ENCODE measurements at places on chromosomes 5 and 9. TPM values are rescaled to one million over a fixed set of nuclear protein-coding genes. Genes with fewer than 3 reads are reported as not detected.

- DNase-seq, result no peak
Observed at GRCh38 chr9:70409280-70409679, 5.2 kb downstream of the KLF9 start.

The PCDHA1 gene
- not detected for total RNA-seq

DNA sequence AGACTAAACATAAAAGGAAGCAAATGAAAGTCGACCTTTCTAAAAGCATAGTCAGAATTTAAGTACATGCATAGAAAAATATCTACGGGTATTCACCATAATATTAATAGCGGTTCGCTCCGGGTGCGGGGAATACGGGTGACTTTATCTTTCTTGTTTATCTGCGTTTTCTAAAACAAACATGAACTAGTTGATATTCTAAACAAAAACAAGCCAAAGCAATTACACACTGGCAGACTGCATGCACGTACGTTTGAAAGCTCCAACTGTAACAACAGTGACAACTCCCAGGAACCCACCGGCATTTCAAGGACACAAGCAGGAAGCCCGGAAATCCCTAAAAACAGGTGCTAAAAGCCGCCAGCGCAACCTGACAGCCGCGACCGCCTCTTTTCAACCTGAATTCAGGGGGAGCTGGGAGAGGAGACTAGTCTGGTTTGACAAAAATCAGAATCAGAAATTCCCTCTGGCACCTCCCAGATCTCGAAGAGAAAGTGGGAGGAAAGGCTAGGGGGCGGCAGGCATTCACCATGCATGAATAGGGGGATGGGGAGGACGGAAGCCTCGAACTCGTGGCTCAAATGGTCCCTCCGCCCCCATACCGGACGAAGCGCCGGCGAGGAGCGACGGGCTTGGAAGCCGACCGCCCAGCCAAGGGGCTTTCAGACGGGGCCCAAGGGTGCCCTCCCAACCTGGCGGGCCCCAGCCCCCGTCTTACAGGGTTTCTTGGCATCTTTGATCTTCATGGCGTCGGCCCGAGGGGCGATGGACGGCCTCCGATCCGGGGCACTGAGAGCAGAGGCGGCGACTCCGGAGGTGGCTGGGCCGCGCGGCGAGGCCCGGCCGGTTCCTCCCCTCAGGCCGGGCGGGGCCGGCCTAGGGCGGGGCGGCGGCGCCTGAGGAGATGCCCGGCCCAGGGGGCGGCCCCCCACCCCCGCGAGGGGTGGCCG lies at the start of gene PANK3:
TSS of gene PANK3 (minus strand) at position 831 of the 950 bp plus-strand sequence. CDS start at position 746, 85 bp downstream.
- DNase-seq, result no peak

- DNase-seq, result no peak
Observed at GRCh38 chr9:37373621-37374020, 48.9 kb upstream of the GRHPR start.

DNA sequence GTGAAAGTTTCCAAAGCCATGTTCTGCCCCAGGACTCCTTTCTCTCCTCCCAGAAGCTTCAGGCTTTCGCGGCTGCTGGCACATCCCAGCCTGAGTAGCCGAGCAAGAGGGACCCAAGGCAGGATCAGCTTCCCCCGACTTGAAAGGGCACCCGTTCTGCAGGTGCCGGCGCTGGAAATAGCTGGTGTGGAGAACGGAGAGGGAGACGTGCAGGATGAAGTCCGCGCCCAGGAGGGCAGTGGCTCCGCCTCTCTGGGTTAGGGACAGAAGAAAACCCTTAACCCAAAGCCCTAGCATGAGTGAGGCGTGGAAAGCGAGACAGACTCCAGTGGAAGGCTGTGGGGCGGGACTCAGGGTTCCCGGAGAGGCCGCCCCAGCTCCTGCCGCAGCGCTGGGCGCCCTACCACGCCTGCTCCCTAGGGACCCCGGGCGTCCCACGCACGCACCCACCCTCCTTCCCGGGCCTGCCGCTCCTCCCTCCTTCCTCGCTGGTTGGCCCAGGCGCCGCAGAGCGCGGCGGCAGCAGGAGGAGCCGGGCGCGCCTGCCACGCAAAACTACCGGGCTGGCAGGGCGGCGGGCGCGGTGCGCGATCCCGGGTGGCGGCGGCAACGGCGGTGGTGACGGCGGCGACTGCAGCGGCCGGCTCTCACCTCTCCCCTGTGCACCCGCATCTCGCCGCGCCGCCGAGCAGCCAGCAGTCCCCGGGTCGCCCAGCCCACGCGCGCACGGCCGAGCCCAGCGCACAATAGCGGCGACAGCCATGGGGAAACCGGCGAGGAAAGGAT lies at the start of gene SLC1A1:
TSS of gene SLC1A1 (plus strand) at position 550 of the 786 bp plus-strand sequence. CDS start at position 762, 212 bp downstream.
- DNase-seq, result peak; percentile 70

DNA sequence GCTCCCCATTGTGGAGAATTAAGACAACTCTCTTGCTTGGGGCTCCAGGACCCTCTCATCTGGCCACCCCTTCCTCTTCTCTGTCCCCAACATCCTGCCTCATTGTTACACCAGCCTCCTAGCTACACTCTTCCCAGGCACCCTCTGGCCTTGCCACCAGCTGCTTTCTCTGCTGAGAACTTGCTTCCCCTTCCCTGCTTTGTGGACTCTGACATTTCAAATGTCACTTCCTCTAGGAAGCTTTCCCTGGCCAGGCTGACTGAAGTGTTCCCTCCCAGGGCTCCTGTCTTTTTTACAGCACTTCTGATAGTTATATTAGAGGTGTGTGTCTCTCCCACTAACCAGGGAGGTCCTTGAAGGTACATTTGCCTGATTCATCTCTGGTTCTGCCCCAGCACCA lies 194.0 kb upstream of the KLF4 start:
- no peak for DNase-seq

DNA sequence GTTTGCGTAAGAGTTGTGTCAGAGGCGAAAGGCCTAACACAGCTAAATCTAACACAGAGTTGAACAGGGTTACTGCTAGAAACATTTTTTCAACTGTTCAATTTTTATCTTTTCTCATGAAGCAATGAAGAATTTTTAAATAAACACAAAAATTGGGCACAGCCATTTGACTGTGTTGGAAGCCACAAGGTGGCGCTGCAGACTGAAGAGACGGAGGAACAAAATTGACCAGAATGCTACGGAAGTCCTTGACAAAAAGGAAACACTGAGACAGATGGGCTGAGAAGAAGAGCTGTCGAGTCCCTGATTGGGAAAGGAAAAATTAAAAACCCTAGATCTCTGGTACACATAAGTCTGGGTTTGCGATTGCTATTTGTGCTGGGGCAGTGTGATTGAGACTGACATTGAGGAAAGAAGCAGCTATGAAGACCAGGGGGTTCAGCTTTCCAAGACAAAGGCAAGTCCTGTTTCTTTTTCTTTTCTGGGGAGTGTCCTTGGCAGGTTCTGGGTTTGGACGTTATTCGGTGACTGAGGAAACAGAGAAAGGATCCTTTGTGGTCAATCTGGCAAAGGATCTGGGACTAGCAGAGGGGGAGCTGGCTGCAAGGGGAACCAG lies at the start of gene PCDHB9:
TSS of gene PCDHB9 (plus strand) at position 265 of the 616 bp plus-strand sequence. CDS start at position 423, 158 bp downstream.
- no peak for DNase-seq

DNA sequence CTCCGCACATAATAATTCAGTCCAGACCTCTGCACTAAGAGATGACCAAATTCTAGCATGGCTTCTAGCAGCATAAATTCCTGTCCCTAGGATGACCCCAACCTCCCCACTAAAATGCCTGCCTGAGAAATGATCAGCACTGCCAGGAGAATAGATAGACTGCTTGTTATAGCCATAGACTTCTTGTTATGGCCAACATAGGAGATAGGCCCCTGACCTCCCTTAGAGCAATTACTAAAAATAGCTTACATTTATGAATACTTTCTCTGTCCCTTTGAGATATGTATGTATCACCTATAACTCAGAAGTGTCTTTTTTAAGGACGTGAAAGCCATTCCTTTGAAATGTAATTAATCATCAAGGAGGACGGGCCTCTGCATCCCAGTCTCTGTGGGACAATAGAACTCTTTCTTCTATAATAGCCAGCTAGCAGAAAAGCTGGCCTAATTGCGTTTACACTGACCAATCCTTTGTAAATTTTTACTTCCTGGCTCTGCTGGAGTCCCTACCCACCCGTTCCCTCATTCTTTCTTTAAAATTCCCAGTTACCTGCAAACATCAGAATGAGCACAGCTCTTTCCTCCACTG lies 1002.7 kb downstream of the CDH18 start:
- DNase-seq, result no peak

DNA sequence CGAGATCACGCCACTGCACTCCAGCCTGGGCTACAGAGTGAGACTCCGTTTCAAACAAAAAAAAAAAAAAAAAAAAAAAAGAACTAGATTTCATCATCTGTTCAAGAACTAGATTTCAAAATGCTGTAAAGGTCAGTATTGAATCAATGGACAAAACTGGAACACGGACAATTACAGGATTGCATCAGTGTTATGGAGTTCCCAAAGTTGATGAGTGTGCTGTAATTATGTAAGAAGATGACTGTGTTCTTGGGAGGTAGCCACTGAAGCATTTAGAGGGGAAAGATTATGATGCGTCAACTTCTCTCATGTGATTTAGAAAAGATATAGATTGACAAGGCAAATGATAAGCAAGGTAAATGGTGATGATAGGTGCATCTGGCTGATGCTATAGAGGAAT lies 6.5 kb downstream of the FAM240B start:
- DNase-seq, result no peak

- DNase-seq, result no peak
Observed at GRCh38 chr9:28056466-28056865, 483.2 kb upstream of the C9orf72 start.

- DNase-seq, result no peak
Observed at GRCh38 chr5:58965677-58966414, 383.0 kb downstream of the RAB3C start.

DNA sequence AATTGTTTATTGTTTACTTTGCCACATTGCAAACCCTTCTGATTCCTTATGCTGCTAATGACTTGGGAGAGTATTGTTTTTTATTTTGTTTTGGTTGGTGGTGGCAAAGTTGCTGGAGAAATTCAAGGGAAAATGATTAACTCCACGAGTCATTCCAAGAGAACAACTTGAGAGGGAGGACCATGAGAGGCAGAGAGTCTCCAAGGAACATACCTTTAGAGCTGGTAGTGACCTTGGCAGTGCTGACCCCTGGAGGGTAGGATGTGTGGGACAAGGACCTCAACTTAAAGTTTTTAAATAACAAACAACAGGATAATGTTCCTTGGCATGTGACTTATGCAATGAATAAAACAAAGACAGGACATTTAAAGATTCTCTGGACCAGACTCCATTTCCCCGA lies 139.7 kb downstream of the LRRC70 start:
- no peak for DNase-seq

The LRRC19 gene
- total RNA-seq, result not detected

The MEIKIN gene
- total RNA-seq, result not detected

The ZNF883 gene
- total RNA-seq, result 3.6 TPM

GRCh38 chr5:54603372-54603771 lies 85.8 kb downstream of the SNX18 start:
- no peak for DNase-seq

- no peak for DNase-seq
Observed at GRCh38 chr5:53331463-53331862, 149.0 kb upstream of the FST start.

The LHX6 gene
- total RNA-seq, result 11.5 TPM

- DNase-seq, result no peak
Observed at GRCh38 chr9:89367281-89367680, 49.0 kb downstream of the SECISBP2 start.

DNA sequence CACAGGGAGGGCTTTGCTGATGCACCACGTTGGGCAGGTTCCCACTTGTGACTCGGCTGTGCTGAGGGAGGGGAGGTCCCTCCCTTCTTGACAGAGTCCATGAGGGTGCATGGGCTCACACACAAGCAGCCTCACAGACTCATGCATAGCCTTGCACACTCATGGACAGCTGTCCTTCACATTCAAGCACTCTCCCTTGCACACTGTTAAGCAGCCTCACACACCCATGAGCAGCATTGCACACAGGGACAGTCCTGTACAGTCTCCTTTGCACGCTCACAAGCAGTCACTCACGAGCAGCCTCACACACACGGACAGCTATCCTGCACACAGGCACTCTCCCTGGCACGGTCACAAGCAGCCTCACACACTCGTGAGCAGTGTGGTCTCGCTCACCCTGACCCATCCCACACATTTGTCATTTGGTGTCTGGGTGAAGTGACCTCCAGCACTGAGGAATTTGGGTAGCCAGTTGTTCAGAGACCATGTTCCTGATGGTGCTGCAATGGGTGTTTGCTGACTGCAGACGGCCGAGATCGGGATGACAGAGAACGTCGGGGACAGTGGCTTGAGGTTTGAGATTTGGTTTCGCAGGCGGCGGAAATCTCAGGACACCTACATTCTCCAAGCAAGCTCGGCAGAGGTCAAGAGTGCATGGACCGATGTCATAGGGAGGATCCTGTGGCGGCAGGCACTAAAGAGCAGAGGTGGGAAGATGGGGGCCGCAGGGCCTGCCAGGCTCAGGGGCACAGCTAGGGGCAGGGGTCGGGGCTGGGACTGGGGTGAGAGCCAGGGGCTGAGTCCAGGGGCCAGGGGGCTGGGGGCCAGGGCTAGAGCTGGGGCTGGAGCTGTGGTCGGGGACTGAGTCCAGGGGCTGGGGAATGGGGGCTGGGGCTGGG lies 17.7 kb upstream of the LRRC14B start:
- peak; percentile 39 for DNase-seq

The ACER2 gene
- total RNA-seq, result 10.7 TPM

DNA sequence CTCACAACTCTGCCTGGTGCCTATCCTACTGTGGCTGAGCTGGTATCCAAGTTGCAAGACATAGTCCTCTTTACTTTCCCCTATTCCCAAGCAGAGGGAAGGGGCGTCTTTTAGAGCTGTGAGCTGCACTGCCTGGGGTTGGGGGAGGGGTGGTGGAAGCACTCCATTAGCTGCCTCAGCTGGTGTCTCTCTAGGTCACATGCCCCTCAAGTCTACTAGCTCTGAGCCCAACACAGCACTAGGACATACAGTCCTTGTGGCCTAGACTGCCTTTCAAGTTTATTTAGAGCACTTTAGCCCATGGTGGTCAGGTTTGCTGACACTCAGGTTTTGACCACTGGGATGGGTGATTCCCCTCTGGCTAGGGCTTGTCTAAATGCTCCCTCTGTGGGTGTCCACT lies 54.7 kb downstream of the SREK1 start:
- no peak for DNase-seq

- DNase-seq, result no peak
Observed at GRCh38 chr5:59358005-59358861, 535.3 kb downstream of the PDE4D start.

DNA sequence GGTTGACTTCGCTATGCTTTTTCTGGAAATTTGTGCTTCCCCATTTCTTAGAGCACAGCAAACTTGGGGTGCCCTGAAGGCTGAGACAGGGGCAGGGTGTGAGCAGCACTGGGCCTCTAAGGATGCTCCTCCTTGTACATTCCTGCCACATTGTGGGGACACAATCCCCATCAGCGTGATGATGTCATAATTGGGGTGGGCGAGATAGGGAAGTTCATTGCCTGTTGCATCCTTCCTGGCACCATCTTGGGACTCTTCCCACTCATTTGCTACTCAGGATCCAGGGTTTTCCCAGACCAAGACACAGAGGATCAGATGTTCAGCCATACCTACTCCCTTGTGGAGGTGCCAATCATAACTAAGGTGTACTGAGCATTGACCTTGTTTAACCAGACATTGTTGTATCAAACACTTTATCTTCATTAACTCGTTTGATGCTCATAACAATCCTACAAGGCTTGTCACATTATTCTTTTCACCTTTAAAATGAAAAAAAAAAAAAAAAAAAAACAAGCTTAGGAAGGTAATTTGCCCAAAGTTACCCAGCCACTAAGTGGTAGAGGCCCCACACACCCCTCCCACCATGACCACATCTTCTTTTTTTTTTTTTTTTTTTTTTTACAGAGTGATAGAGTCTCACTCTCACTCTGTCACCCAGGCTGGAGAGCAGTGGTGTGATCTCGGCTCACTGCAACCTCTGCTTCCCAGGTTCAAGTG lies 87.6 kb downstream of the UGCG start:
- DNase-seq, result peak; percentile 45

The PCDHGB2 gene
- total RNA-seq, result 10.2 TPM

- DNase-seq, result no peak
Observed at GRCh38 chr5:1175015-1175414, 26.4 kb upstream of the SLC6A19 start.
